ENCODE measurements at places on chromosomes 7 and 10.

GRCh38 chr7:49295146-49295545 is 370.8 kb downstream of the CDC14C start:
- DNase-seq = no peak

- no peak for DNase-seq
These were observed 100.3 kb downstream of the STRA8 start for GRCh38 chr7:135333946-135334345.

- no peak for DNase-seq
These were observed 22.2 kb downstream of the PSPH start for GRCh38 chr7:56028942-56029630.

- DNase-seq = no peak
These were observed 64.6 kb downstream of the GRID1 start for GRCh38 chr10:86301971-86302370.

DNA sequence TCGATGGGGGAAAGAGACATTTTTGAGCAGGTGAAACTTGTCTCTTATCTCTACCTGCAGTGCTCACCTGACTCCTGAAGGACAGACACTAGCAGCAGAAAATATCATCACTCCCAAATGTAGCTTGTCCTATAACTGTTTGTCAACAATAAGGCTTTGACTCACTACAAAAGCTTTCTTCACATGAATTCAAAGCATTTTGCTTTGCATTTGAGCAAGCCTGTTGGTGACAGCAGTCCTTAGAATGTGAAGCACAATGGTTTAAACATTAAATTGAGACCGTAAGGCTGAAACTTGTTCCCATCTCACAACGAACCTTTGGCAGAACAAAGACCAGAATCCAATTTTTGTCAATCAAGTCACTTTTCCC is 30.6 kb upstream of the ZNRF2 start:
- DNase-seq = no peak

GRCh38 chr10:5975641-5976473 is 1.5 kb downstream of the IL15RA start:
- no peak for DNase-seq

- peak; percentile 78 for DNase-seq
These were observed at the start of gene NPTX2 for GRCh38 chr7:98617051-98617959. TSS of gene NPTX2 (plus strand) at chr7:98617285. CDS start at chr7:98617462, 177 bp downstream.

- DNase-seq = no peak
These were observed 23.9 kb downstream of the ST7 start for GRCh38 chr7:116977172-116977571.

- DNase-seq = peak; percentile 65
These were observed 42.8 kb downstream of the FOXL3 start for GRCh38 chr7:332646-333392.

DNA sequence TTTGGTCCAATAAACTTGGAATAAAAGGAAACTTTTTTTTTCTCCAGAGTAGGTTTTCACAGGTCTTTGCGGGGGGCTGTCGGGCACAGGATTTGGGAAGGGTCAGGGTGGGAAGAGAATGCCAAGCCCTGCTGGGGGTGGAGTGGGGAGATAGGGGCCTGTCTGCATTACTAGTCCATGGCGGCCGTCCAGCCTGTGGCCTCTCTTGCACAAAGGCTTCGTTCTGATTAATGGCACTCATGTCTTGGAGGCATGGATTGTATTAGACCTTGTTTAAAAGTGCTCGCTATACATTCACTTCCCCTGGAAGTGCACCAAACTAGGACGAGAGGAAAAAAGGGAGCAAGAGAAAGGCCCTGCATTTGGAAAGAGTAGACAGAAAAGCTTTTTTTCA is 37.2 kb downstream of the LRMDA start:
- DNase-seq = no peak

GRCh38 chr10:33570495-33570894 is 236.0 kb upstream of the NRP1 start:
- DNase-seq = no peak

DNA sequence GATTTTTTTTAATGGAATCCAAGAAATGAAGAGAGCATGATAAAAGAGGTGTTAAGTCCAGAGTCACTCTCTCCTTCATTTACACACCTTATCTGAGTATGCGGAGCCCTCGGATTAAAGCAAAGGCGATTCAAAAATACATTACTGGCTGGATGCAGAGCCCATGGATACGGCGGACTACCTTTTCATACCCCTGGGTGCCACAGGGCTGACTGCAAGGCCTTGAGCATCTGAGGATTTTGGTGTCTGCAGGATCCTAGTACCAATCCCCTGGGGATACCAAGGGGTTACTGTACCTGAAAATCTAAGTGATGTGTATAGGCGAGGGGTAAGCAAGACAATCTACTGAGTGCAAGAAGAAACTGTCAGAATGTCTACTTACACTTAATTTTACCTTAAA is 20.5 kb downstream of the PIP4K2A start:
- no peak for DNase-seq

- DNase-seq = peak; percentile 96
These were observed 985.6 kb upstream of the LRRN3 start for GRCh38 chr7:110105307-110105706.

DNA sequence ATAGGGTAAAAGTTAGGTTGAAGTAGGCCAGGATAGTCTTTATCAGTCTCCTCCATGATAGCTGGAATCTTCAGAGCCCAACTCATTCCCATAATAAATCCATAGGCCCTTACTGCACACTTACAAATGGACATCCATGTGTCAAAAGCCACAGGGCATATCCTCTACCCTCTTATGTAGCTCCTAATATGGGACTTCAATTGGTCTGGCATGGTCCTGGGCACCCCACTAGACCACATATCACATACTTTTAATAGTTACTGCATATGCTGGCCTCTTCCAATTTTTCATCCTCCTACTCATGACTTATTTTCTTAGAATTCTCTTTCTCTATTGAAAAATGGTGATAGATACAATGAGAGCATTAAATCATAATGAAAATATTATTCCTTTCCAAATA is 169.3 kb downstream of the MAGI2 start:
- DNase-seq = no peak

DNA sequence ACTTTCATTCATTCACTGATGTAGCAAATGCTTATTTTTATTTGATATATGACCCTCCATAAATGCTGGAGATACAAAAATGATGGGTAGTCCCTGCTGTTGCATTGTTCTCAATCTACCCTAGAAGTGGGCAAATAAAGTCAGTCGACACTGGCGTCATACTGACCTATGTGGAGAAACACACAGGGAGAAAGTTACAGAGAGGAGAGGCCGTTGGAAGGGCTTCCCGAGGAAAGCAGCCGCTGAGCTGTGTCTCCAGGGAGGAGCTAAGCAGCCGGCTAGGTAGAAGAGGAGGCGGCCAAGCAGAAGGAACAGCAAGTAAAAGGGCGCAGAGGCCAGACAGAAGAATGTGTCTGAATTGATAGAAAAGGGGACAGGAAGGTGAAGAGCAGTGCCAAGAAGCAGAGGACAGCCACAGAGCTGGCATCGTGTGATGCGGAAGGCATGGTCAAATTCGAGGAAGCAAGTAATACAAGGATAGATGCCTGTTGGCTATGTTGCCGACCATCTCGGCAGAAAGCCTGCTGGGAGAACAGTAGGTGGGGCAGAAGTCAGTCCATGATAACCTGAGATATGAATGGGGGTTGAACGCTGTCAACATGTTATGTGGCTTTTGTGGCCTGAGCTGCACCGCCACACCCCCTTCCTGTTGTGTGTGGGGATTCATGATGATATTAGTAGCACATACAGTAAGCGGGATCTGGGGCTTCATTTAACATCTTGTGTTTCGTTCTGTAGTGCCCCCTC is 25.9 kb downstream of the ST8SIA6 start:
- DNase-seq = no peak

GRCh38 chr7:104772405-104773345 is 241.3 kb upstream of the KMT2E start:
- DNase-seq = no peak

DNA sequence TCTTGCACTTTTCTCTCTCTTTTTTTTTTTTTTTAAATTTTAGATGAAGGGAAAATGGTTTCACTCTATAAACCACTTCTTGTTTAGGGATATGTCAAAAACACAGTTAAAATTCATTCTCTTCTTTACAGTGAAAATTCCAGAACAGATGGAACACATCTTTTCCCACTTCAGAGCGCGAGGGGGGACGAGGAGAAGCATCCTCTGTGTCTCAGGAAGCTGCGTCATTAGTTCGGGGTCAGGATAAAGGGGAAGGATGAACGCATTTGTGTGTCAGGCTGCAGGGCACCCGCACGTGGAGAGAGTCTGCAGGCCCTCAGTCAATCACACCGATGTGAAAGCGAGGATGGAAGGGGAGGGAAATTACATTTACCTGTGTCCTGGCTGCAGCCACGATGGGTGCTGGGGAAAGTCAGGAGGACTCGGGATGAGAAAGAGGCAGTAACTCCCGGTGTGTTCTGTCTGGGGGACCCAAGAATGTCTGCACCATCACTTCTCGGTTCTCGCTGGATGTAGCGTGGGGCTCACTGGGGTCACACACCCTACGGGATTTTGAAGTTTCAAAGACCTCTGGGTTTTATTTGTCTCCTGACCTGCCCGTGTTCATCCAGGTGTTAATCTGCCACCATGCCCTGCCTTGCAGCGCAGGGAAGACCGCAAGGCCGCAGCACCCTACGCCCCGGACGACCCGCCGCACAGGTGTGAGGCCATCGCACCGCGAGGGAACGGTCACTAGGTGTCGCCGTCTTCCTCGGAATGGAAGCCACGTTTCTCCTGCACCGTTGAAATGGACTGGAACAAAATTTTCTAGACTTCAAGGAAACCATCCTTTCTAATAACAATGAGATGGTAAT is 66.7 kb upstream of the PITRM1 start:
- DNase-seq = no peak

GRCh38 chr7:116797612-116798011 is 64.8 kb upstream of the CAPZA2 start:
- DNase-seq = no peak

- no peak for DNase-seq
These were observed 73.2 kb upstream of the NEUROD6 start for GRCh38 chr7:31413766-31414165.

GRCh38 chr10:17758896-17759295 is 6.9 kb downstream of the TMEM236 start:
- no peak for DNase-seq

DNA sequence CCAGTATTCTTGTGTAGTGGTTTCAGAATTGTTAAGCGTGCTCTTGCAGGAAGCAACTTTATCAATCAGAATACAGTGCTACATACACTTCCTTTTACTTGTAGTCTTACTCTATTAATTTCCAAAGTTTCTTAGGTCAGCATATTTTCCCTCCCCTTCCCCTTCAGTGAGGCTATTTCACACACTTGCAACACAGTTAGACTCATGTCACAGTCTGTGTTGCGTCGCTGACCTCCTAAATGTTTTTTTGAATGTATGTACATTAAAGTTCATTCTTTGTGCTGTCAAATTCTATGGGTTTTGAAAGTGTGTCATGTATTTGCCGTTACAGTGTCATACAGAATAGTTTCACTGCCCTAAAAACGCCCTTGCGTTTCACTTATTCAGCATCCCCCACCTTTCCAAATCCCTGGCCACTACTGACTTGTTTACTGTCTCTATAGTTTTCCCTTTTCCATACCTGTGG is 5.4 kb upstream of the HKDC1 start:
- DNase-seq = no peak

GRCh38 chr10:22805304-22805703 is 90.9 kb upstream of the PIP4K2A start:
- peak; percentile 90 for DNase-seq

- no peak for DNase-seq
These were observed 63.2 kb downstream of the CYP51A1 start for GRCh38 chr7:92071032-92071431.

GRCh38 chr10:16938952-16939351 is 121.7 kb upstream of the RSU1 start:
- no peak for DNase-seq

DNA sequence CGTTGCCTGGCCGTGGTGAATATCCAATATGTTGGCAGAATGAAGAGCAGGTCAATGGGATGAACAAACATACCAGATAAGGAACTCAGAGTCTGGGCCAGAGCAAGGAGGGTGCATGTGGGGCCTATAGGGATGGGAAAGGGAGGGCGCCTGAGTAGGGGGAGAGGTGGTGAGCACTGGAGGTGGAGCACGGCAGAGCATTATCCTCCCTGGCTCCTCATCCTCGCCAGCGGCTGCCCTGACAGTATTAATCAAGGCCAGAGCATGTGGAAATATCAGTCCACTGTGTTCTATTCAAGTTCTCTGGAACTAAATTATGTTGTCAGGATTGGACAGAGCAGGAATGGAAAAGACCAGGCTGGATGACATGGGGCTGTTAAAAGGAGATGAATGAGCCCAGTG is 254.8 kb upstream of the ZMIZ1 start:
- DNase-seq = no peak

- no peak for DNase-seq
These were observed 715.2 kb downstream of the SUGCT start for GRCh38 chr7:40850017-40850416.

DNA sequence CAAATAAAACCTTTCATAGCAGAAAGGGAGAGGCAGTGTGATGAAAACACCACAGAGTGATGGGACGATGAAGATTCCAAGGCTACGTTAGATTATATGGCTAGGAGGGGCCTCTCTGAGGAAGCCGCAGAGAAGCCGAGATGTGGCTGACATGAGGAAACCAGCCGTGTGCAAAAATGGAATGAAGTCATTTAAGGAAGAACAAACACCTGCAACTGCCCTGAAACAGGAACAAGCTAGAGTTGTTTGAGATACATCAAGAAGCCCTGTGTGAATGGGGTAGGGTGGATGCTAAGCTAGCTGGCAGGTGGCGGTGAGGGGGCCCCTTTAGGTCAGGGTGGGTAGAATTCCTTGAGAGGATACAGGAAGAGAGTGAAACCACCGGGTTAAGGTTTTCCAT is 129.5 kb downstream of the KLF6 start:
- no peak for DNase-seq

DNA sequence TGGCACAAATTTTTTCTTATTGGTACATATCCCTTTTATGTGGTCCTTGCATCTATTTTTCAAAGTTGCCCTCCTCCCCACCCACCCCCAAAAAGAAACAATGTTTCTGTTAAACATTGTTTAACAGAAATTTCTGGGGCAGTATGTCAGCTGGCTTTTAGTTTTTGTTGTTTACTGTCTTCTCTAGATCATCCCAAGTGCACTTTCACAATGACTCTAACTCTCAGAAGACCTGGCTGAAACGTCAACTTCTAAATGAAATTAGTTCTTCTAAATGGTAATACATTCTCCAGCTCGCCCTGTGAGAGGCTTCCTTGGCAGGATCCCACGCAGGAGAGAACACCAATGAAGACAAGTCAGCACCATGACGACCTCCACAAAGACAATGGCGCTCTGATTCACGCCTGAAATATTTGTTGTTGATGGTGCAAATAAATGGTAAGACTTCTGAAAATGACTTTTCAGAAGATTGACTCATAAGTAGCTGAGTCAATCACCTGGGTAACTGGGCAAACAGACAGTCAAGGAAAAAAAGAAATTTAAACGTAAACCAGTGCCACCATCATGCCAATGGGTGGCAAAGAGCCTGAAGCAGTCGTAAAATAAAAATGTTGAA is 293.7 kb downstream of the FZD1 start:
- no peak for DNase-seq

- no peak for DNase-seq
These were observed 41.3 kb upstream of the UCN3 start for GRCh38 chr10:5323446-5323845.

Data from NCI-H1105 (cell line).